ENCODE measurements at places on chromosomes 11 and 22. TPM values are rescaled to one million over a fixed set of nuclear protein-coding genes. Genes with fewer than 3 reads are reported as not detected.

The CDC45 gene
- not detected for total RNA-seq

The SSTR3 gene
- not detected for total RNA-seq

The GLYAT gene
- total RNA-seq = 1.7 TPM

The MS4A6A gene
- total RNA-seq = 62.9 TPM

The BAIAP2L2 gene
- total RNA-seq = 2.7 TPM

The XBP1 gene
- 113 TPM for total RNA-seq

- DNase-seq = no peak
- no peak overlapping the region for H3K4me3 ChIP-seq
- no peak overlapping the region for H3K27ac ChIP-seq
- no peaks in the 10 kb centered on the region for H3K27me3 ChIP-seq
- H3K4me1 ChIP-seq = no peaks in the 10 kb centered on the region
Observed at GRCh38 chr22:22070371-22070824, 87.8 kb upstream of the TOP3B start.

GRCh38 chr11:63612181-63612580 is 2.1 kb downstream of the PLAAT3 start:
- H3K27me3 ChIP-seq = no peaks in the 10 kb centered on the region
- H3K4me3 ChIP-seq = peak overlapping the region; percentile 69
- DNase-seq = no peak
- H3K36me3 ChIP-seq = no peaks in the 10 kb centered on the region
- H3K4me1 ChIP-seq = peaks cover 55% of the 10 kb centered on the region

GRCh38 chr22:39349967-39350726 is at the start of gene SYNGR1:
Gene SYNGR1, plus strand, starts transcription at chr22:39349991. Its CDS starts 20 bp downstream, at chr22:39350011.
- peak within 1 kb of the TSS; percentile 88 for H3K27ac ChIP-seq
- H3K27me3 ChIP-seq = no peaks in the 10 kb centered on the region
- peaks cover 4% of the 10 kb centered on the region for H3K4me1 ChIP-seq

- no peak for DNase-seq
- H3K36me3 ChIP-seq = no peaks in the 10 kb centered on the region
- no peak overlapping the region for H3K4me3 ChIP-seq
- H3K4me1 ChIP-seq = no peaks in the 10 kb centered on the region
Observed at GRCh38 chr11:112355726-112356125, 95.1 kb upstream of the PLET1 start.

DNA sequence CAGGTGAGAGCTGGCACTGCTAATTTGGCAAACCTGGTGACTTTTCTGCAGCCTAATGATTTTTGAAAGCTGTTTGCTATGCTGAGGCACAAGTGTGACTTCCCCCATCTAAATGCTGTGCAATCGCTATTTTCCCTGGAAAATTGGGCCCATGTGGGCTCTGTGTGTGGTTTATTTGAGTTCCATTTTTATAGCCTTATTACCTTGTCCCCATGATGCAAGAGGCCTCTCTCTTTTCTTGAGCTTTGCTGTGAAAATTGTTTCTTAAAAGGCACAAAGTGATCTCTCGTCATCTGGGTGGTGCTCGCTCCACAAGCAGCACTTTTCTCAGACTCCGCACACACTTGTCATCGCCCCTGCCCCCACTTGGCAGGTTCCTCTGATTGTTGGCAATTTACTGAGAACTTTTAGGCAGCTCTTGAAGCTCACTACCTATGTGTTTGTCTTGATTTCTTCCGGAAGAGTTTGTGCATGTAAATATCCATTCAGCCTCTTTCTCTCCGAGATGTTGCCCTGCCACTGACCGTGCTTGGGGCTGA is 24.9 kb downstream of the BMAL1 start:
- H3K27me3 ChIP-seq = no peaks in the 10 kb centered on the region
- DNase-seq = no peak
- H3K4me1 ChIP-seq = peaks cover 66% of the 10 kb centered on the region
- H3K36me3 ChIP-seq = no peaks in the 10 kb centered on the region
- no peak overlapping the region for H3K4me3 ChIP-seq

DNA sequence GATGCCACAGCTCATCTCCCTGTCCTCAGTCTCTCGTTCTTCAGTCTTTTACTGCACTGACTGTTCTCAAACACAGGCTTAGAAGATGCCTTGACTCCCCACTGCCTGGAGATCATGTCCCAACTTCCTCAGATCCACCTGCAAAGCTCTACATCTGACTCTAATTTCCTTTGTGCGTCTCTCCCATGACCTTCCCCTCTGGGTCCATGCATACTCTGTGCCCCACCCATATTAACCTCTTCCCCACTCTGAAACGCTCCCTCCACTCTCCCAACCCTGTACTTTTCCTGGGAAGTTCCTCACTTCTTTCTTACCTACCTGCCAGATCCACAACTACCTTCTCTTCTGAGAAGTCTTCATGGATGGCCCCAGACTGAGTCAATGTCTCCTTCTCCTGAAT is 16.6 kb downstream of the IRAG1 start:
- H3K27ac ChIP-seq = no peak overlapping the region
- no peaks in the 10 kb centered on the region for H3K27me3 ChIP-seq
- no peaks in the 10 kb centered on the region for H3K4me1 ChIP-seq
- no peaks in the 10 kb centered on the region for H3K36me3 ChIP-seq
- DNase-seq = no peak
